NCI-H345 (cell line): ENCODE measurements at places on chromosomes 1 and 21.

GRCh38 chr1:46621930-46622329 lies 5.3 kb upstream of the MOB3C start:
- no peak for DNase-seq

- DNase-seq: no peak
Observed at GRCh38 chr1:117365350-117366176, 1.7 kb upstream of the MAN1A2 start.

- DNase-seq: no peak
Observed at GRCh38 chr1:30693822-30694221, 29.6 kb downstream of the MATN1 start.

DNA sequence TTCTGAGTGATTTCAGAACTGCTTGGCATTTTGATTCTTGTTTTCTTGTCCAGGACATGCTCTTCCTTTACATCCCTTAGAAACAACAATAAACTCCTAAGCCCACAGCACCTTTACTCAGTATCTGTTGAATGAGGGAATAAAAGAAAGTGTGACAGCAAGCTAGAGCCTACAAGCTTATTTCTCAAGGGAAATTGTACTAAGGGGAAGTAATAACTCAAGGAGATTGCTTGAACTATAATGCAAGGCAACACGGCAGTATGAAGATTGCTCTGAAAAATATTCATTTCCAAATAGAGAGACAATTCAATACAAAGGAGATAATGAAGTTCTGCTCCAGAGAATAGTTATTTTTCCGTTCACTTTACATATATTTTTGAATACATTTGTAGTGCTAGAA lies 6.5 kb downstream of the OR6P1 start:
- DNase-seq: no peak

- no peak for DNase-seq
Observed at GRCh38 chr1:162302306-162303003, 74.2 kb downstream of the SPATA46 start.

- DNase-seq: no peak
Observed at GRCh38 chr1:40634901-40635655, 30.4 kb downstream of the RIMS3 start.

- DNase-seq: no peak
Observed at GRCh38 chr1:56512724-56513494, 66.5 kb downstream of the PLPP3 start.

DNA sequence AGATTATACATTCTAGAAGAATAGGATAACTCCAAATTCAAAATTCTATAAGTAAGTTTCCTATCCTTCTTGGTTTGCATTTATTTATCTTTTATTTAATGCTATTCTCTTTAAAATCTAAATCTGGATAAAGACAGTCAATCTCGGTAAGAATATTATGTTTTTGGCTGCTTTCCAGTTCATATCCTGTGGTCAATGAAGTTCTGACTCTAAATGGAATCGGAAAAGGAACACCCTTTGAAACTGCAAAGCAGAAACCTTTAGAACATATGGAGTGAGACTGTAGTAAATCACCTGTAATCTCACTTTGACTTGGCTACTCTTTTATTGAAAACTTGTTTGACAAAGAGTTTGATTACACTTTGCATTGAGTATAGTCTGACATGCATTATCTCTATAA lies 85.2 kb downstream of the KIFAP3 start:
- no peak for DNase-seq

DNA sequence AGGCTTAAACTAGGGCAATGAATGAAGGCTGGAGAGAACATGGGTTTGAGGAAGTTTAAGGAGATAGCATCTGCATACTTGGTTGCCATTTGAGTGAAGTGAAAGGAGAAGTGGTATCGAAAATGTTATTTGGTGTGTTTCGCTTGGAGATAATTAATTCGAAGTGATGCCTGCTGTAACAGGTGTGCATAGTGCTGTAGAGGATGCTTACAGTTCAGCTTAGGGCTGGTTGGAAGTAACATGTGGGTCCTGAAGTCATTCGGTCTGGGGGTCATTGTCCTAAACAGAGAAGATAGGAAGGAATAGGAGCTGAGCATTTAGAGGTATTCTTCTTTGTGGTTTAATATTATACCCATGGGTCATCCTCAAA lies 301 bp upstream of the NUDT17 start:
- DNase-seq: no peak

- DNase-seq: no peak
Observed at GRCh38 chr1:1053022-1053421, 21.1 kb downstream of the RNF223 start.

DNA sequence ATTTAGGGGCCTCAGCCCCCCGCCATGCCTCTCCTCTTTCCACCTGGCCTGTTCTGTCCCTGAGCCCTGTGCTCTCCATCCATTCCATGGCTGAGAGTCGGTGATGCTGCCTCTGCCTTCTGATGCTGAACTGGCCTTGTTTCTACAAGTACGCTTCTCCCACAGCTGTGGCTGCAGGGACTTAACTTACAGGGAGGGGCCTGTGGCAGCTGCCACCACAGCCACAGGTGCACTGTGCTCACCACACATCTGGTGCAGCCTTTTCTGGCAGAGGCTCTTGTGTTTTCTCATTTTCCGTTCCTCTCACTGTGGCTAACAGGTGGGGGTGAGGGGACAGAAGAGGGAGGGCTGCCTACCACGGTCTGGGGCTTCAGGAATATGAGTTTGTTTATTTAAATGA lies 4.2 kb downstream of the FMO1 start:
- no peak for DNase-seq

GRCh38 chr1:174448531-174448883 lies 743 bp downstream of the GPR52 start:
- DNase-seq: no peak
